ENCODE measurements at places on chromosomes 13 and 19.

DNA sequence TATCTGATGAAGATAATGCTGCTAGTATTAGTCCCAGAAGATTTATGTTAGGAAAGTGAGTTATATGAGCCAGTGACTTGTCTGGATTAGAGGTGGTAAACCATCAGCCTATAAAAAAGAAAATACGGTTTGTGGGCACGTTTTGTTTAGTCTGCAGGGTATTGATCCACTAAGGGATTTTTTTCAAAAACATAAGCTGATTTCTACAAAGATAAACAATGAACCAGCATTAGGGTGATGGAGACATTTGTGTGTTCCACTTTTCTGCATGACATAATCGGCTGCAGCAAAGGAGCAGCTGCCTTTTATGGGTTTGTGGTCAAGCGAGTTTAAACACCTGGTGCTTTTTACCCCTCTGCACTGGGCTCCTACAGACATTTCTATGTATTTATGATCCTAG, 836.4 kb upstream of the GPC6 start:
- DNase-seq = no peak

GRCh38 chr13:78256484-78256883, 337.9 kb upstream of the EDNRB start:
- no peak for DNase-seq

DNA sequence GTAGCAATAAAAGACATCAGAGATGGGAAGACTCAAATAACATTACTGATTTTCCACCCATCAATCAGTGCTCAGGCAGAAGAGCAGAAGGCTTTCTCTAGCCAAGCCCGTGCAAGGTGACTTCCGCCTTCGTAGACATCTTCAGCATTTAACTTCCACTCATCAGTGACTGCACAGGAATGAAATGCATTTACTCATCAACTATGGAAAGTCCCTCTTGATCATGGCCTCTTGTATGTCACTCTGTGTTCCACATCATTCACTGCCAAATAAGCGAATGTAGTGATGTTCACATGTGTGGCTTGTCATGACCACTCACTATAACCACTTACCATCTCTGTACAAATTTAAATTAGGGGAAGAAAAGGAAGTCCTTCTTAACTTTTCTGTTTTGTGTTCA, 49.4 kb downstream of the SACS start:
- DNase-seq = peak; percentile 26

GRCh38 chr13:46311217-46311616, 75.8 kb downstream of the RUBCNL start:
- DNase-seq = no peak

GRCh38 chr13:26272621-26273020, 18.7 kb downstream of the CDK8 start:
- no peak for DNase-seq

DNA sequence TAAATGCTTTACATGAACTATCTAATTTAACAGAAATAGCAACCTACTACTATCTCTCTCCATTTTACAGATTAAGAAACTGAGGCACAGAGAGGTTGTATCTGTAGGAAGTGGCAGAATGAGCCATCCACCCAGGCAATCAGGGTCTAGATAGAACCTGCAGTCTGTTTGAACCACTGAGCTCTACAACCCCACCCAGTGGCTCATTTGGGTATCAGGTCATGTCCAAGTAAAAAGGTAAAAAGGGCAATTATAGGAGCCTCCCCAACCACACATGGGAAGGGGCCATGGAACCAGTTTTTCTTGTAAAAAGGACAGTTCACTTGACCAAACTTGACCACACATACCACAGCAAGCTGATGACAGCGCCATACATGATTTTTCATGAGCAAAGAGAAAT, 92.9 kb upstream of the SGCG start:
- DNase-seq = peak; percentile 39

- peak; percentile 49 for DNase-seq
Observed at GRCh38 chr19:12841094-12841493, 2.8 kb downstream of the MAST1 start.

- peak; percentile 25 for DNase-seq
Observed at GRCh38 chr13:110197026-110197425, 109.9 kb downstream of the COL4A1 start.

All from fibroblast of pulmonary artery (primary cell).